ENCODE measurements at places on chromosomes 4 and X.

GRCh38 chrX:68114573-68115129, 318.6 kb downstream of the OPHN1 start:
- no peak for DNase-seq

DNA sequence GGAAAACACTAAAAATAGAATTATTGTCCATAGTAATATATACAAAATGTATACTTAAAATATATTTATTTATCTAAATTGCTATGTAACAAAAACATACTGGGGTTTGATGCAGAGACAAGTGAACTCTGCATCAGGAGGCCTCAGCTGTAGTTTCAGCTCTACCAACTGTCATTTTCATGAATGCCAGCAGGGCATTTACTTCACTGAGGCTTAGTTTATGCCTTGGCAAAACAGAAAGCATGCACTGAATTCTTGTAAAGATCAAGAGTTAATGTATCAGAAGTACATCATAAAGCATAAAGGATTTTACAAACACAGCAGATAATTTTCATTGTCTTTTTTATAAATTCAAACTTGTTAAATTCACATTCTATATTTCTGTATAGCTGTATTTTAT, 577.0 kb downstream of the C4orf33 start:
- no peak for DNase-seq

- no peak for DNase-seq
These were observed 63.1 kb downstream of the RELL1 start for GRCh38 chr4:37623125-37623524.

- DNase-seq, result no peak
These were observed 29.3 kb upstream of the MYOZ2 start for GRCh38 chr4:119106036-119107000.

GRCh38 chrX:113868177-113868576, 715.7 kb upstream of the HTR2C start:
- DNase-seq, result peak; percentile 51

DNA sequence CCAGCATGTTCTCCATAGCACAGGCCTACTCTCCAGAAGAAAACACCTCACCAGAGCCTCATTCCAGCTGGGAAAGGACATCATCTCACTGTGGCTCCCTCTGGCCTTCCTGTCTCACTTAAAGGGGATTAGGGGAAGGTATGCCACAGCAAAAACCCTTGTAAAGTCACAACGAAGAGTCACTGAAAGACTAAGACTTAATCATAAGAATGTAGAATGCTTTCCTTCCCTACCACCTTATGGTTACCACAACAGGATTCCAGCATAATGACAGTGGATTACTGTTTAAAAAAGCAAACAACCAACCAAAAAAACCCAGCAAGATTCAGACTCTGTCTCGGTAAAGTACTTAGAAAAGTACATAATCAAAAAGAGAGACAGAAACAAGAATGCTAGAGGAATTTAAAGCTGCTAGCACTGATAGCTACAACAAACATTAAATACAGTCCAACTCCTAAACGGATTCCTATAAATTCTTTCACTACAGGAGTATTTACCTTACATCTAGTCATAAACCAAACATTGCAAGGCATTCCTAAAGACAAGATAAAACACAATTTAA, 75.1 kb downstream of the BANK1 start:
- no peak for DNase-seq

DNA sequence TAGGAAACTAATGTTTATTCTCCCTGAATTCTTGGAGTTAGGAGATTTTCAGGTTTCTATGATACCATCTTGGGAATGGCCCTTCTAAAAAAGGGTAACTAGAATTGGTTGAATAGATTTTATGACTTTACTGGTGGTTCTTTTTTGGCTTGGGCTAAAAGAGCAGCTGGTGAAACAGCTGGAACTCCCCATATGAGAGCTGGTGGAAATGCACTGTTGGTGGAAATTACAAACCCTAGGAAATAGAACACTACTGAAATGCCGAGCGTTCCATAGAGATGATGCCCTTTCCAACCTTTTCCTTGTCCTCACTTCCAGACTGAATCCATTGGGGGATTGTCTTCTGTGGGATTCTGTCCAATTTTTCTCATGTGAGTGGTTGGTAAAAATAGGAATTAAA, 139.5 kb downstream of the STIM2 start:
- no peak for DNase-seq

- no peak for DNase-seq
These were observed 211.9 kb upstream of the EOLA2 start for GRCh38 chrX:150150076-150150779.

GRCh38 chrX:46686003-46686645, 72.8 kb downstream of the SLC9A7 start:
- peak; percentile 18 for DNase-seq

GRCh38 chrX:2638279-2638678, 52.8 kb upstream of the CD99 start:
- DNase-seq, result no peak

- no peak for DNase-seq
These were observed 662.0 kb upstream of the FRG1 start for GRCh38 chr4:189278597-189279165.

All from CMK (cell line).